Lower leg skin (tissue), 4 donors: ENCODE measurements at places on chromosomes 12 and 14.

- no peak for DNase-seq
Observed at GRCh38 chr12:51749206-51749985, 99.1 kb downstream of the FIGNL2 start.

DNA sequence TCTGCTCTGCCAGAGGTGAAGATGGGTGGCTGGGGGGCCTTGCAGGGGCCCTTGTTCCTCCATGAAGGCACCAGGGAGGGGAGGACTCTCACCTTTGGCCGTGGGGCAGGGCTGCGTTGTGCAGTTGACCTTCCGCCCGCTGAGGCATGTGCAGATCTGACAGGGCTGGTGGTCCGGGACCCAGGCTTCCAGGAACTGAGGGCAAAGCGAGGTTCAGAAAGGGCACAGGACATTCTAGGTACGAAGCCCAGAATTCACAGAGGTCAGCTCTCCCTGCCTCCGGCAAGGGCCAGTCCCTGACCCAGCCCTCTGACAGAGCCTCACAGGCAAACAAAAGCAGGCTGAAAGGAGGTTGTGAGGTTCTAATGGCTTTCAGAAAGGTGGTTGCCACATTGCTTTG lies 40.4 kb upstream of the ANO2 start:
- DNase-seq: no peak

DNA sequence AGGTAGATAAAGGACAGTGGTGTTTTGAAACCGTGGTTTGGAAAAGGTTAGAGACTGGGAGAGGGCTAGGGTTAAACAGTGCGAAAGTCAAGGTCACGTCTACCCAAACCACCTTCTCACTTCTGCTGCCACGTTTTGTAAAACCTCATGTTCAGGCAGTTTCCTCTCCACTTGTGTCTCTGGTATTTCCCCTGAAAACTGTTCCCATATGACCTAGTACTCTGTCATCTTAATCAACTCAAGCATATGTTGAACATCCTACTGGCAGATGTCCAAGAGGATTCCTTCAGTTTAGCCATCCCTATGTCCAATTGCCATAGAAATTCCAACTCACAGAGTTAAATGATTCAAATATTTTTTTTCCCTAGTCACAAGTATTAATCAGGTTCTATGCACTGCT lies 17.4 kb downstream of the CLEC4C start:
- no peak for DNase-seq

DNA sequence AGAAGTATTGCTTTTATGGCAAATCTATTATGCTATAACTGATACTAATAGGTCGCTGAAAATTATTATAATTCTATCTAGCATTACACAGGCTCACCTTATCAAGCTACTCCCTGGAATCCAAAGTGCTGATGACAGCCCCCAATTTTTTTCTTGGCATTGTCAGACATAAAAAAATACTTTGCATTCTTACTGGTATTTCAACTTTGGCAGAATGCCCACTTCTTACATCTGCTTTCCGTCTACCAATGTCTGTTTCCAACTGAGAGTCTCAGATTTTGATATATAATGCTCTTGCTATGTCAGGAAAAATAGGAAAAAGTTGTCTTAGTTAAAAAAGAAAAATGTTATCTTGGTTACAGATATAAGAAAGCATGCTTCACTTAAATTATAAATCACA lies 615.4 kb downstream of the C12orf50 start:
- DNase-seq: no peak

GRCh38 chr14:75426332-75427125 lies 1.3 kb upstream of the JDP2 start:
- DNase-seq: no peak

- DNase-seq: no peak
Observed at GRCh38 chr12:14982562-14982961, 9.7 kb downstream of the PDE6H start.

DNA sequence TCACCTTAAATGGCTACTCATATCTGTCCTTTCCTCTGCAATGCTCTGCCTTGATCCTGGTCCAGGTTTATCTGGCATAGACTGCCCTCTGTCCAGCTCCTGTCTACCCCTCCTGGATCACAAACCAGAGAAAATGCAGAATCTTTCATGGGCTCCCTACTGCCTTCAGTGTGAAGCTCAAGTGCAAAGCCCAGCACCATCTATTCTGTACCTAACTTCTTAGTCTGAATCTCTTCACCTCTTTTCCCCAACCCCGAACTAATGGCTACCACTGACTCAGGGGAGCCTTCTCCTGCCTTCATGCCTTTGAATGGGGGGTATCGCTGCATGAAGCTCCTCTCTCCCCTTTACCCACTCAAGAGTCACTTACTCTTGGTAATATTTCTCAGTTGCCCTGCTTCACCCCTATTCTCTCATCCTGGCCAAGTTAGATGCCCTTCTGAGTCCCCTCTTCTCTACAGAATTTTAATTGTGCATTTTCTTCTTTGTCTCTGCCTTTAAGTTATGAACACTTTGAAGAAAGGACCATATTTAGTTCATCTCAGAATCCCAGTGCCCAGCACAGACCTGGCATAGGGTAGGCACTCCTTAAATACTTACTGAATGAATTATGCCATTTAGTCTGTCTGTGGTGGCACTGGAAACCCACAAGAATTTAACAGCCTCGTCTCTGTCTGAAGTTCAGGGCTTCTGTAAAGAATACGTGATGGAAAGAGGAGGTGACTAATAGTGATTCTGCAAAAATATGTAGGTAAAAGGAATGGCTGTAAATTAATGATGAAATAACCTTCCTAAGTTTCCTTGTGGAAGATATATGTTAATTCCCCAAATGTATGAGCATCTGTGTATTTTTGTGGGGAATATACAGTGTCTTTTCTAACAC lies 191.3 kb upstream of the AMIGO2 start:
- no peak for DNase-seq

DNA sequence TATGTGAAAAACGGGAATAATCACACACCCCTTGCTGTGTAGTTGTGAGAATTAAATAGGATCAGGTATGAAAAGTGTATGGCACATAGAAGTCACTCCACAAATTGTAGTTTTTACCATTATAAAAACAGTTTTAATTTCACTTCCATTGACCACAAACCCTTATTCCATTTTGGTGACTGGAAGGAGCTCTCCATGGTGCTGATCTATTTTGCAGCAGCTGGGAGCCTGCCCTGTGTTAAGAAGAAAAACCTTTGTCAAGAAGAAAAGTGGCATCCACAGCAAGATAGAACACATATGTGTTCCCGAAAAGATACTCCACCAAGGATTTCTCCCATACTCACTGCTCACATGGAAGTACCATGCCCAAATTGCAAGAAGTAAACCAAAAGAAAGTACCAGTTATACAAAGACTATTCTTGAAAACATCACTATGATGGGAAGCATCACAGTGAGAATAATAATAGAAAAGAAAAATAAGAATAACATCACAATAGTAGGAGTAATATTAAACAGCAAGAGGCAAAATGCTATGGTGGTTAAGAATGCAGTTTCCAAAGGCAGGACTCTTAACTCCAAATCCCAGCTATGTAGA lies 58.7 kb downstream of the TUNAR start:
- no peak for DNase-seq

DNA sequence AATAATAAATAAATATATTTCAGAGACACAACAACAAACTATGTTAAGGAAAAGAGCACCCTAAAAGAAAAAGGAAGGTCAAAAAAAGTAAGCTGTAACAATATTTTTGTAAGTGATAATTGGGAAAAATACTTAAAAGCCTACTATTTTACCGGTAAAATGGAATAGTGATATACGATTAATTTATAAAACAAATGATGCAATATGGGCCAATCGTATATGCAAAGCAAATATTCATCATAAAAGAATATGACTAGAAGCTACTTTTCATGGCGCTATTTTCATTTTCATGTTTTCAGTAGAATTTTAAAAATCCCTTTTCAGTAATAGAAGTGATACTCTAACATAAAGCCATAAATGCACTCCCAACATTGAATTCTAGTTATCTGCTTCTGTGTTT lies 131.0 kb upstream of the AMIGO2 start:
- no peak for DNase-seq

DNA sequence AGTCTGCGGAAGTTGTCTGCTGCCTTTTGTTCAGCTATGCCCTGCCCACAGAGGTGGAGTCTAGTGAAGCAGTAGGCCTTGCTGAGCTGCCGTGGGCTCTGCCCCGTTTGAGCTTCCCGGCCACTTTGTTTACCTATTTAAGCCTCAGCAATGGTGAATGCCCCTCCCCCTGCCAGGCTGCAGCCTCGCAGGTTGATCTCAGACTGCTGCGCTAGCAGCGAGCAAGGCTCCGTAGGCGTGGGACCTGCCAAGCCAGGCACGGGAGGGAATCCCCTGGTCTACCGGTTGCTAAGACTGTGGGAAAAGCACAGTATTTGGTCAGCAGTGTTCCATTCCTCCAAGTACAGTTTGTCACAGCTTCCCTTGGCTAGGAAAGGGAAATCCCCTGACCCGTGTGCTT lies 143.6 kb downstream of the DYRK2 start:
- no peak for DNase-seq

DNA sequence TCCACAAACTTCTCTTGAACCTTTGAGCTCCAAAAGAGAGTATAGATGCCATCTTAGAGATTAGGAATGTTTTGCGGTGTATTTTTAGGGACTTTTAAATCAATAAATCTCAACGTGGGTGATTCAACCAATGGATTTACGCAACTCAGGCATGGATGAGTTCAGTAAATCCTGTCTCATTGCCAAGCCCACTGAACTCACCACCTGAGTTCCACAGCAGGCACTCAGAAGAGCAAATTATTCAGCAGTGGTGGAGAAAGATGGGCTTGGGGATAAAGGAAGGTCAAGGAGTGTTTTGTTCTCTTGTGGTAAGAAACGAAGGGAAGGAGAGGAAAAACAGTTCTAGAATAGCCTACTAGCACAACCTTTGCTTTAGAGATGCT lies 68.7 kb upstream of the HMGA2 start:
- no peak for DNase-seq

GRCh38 chr12:24921251-24922038 lies 27.5 kb downstream of the BCAT1 start:
- no peak for DNase-seq
